Foreskin fibroblast (primary cell): ENCODE measurements at places on chromosomes 7 and 10.
A peak's percentile ranks its signal among the peaks of the same experiment; 100 is the strongest.

GRCh38 chr10:127905848-127906261, 1.0 kb upstream of the PTPRE start:
- DNase-seq, result no peak

- no peak for DNase-seq
Observed at GRCh38 chr7:17966706-17967105, 26.4 kb upstream of the SNX13 start.

- DNase-seq, result peak; percentile 43
Observed at GRCh38 chr10:51386248-51386885, 312.1 kb downstream of the PRKG1 start.

- peak; percentile 19 for DNase-seq
Observed at GRCh38 chr7:98997846-98998245, 119.5 kb downstream of the TRRAP start.

DNA sequence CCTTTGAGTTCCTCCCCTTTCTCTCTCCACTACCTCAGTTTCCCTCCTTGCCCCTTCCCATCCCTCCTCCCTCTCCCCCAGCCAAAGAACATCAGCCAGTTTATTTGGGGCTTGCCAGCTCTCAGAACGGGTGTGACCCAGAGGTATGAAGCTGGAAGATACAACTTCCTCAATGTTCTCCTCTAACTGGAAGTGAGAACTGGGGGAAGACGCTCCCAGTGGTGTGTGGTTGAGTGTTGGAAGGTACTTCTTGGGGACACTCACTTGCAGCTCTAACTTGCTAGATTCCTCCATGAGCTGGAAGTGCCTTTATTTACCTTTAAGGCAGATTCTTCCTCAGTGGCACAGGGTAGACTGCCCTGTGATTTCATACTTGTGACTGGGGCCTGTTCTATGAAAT, 110.5 kb upstream of the HABP2 start:
- no peak for DNase-seq

GRCh38 chr10:49299816-49300139, 808 bp downstream of the C10orf71 start:
- no peak for DNase-seq

- no peak for DNase-seq
Observed at GRCh38 chr10:55793024-55793423, 568.0 kb downstream of the ZWINT start.

- DNase-seq, result no peak
Observed at GRCh38 chr7:140885735-140886334, 38.9 kb downstream of the BRAF start.

DNA sequence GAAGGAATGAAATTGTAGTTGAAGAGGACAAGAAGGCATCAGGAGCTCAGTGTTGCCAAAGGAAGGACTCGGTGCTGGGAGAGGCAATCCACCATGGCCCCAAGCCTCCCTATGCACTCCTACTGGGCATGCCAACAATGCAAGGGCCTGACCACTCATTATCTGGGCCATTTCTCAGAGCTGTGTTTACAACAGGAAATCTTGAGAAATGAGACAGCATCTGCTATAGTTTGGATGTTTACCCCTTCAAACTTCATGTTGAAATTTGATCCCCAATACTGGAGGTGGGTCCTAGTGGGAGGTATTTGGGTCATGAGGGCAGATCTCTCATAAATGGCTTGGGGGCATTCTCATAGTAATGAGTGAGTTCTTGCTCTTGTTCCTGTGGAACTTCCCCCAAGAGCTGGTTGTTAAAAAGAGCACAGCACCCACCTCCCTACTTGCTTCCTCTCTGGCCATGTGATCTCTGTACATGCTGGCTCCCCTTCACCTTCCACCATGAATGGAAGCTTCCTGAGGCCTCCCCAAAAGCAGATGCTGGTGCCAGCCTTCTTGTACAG, 50.8 kb upstream of the AOAH start:
- DNase-seq, result no peak

DNA sequence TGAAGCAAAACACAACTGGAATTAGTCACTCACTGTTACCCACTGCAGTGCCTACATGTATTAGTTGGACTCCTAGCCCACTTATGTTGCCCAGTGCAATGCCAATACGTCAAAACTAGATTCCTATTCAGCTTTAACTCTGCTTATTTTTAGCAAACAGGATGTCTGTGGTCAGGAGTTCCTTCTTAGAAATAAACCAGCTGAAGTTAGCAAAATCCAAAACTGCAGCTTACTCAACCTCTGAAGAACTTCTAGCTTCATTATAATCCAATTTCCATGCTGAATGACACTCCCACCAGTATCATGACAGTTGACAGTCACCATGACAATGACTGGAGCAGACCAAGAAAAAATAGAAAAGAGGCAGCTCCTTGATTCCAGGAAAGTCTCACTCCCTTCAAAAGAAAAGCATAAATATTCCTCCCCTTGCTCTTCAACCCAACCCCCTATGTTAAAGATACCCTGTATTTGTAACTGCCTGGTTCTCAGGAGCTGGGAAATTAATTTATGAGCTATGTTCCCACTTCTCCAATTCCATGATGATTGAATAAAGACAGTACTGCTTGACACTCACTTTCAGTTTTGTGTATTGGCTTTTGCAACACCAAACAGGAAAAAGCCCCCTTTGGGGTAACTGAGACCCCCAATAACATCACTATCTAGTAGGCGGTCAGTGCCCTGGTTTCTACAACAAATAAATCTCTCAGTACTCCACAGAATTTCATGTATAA, 327.4 kb downstream of the SORCS1 start:
- no peak for DNase-seq

- DNase-seq, result peak; percentile 53
Observed at GRCh38 chr10:63744060-63744941, 223.1 kb downstream of the REEP3 start.

- no peak for DNase-seq
Observed at GRCh38 chr10:47353351-47353750, 5.2 kb downstream of the RBP3 start.

- no peak for DNase-seq
Observed at GRCh38 chr7:30163231-30163894, 28.6 kb downstream of the MTURN start.

DNA sequence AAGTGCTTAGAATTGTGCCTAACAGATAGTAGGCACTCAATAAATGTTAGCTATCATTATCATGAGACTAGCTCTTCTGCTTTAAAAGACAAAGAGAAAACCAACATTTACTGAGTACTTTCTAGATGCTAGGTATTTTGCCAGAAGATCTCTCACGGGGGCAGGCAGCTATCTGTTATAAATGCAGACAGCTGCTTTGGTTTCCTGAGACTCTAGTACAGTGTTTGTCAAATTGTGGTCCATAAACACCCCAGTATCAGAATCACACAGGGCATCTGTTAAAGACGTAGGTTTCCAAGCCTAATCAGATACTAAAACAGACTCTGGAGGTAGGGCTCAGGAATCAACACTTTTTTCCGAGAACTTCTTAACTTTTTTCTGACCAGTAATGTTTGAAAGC, 13.9 kb downstream of the FAM133B start:
- DNase-seq, result no peak

- DNase-seq, result peak; percentile 89
Observed at GRCh38 chr10:132520177-132520811, 17.3 kb upstream of the INPP5A start.

GRCh38 chr10:22740180-22740579, 25.8 kb upstream of the PIP4K2A start:
- DNase-seq, result peak; percentile 53

DNA sequence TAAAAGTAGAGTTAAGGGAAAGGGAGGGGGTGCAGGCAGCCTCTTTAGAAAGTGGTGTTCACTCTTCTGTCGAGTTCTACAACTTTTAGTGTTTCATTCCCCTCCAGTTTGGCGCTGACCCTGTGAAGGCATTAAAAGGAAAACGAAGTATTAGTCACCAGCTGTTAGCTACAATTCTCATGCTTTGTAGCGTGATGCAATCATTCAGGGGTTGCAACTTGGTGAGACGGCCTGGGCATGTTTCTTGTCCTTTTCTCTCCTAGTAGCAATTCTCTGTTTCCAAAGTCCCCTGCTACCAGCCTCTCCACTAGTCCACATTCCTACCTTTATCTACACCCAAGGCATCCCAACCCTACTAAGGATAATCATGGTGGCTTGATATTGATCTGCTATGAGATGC, 33.7 kb upstream of the DGKI start:
- DNase-seq, result peak; percentile 85

DNA sequence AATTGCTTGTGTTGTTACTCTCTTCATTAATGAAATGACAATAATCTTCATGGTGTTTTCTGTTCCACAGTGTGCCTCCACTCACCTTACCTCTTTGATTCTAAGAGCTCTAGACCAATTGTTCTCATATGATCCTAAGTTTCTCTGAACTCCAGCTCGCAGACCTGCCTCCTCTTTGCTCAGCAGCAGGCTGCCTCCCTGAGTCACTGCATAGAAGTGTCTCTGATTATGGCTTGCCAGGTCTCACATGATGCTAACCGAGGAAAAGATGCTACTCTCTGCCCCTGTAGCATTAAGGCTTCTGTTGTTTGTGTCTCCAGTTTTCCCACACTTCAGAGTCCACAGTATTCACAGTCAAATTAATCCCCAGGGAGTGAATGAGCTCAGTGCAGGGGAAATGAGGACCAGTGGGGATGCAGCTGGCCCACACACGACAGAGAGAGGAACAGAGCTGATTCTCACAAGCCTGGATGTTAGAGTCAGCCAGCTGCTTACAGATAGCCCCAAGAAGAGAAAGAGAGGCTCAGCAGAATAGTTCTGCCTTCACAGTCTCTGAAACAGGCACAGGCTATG, 145.9 kb upstream of the EGR2 start:
- no peak for DNase-seq

DNA sequence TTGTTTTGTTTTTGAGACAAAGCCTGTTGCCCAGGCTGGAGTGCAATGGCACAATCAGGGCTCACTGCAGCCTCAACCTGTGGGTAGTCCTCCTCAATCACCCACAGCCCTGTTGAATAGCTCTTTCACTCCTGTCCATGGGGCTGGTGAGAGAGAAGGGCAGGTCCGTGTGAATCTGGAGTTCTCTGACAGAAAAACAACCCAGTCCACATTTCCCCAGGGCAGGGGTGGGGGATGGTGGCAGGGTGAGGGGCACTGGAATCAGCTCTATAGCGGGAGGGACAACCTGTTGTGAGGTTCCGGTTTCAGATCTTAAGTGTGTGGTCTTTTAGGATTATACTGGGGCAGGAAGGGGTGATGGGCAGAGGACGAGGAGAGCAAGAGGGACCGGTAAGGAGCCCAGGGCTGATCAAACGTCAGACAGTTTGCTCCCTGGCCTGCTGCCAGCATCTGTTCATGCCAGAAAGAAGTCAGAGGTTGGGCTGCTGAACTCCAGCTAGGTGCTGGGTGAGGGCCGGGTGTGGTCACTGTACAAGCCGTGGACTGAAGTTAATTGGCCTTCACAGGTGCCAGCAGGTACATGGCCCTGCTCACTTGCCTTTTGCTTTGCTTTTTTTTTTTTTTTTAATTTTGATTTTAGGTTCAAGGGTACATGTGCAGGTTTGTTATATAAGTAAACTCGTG, 33.2 kb upstream of the MKRN1 start:
- DNase-seq, result peak; percentile 37

DNA sequence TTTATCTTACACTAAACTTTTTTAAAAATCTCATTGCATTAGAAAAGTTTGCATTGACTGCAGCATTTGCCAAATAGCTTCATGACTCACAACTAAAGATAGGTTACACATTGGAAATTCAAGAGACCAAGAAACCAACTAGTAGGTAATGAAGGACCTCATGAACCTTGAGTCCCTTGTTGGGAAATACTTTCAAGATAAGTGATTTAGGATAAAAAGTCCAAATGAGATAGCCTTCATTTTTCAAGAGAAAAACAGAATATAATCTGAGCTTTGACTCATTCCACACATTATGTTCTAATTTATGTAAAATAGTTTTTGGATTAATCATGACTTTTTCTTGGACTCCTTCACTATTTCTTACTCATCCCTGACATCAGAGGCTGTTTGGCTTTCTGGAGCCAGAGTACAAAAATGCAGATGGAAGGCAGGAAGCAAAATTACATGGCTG, 13.1 kb upstream of the LIPF start:
- DNase-seq, result peak; percentile 74

GRCh38 chr10:11344550-11344949, 266.9 kb downstream of the USP6NL start:
- no peak for DNase-seq

GRCh38 chr7:332646-333392, 42.8 kb downstream of the FOXL3 start:
- DNase-seq, result peak; percentile 64

DNA sequence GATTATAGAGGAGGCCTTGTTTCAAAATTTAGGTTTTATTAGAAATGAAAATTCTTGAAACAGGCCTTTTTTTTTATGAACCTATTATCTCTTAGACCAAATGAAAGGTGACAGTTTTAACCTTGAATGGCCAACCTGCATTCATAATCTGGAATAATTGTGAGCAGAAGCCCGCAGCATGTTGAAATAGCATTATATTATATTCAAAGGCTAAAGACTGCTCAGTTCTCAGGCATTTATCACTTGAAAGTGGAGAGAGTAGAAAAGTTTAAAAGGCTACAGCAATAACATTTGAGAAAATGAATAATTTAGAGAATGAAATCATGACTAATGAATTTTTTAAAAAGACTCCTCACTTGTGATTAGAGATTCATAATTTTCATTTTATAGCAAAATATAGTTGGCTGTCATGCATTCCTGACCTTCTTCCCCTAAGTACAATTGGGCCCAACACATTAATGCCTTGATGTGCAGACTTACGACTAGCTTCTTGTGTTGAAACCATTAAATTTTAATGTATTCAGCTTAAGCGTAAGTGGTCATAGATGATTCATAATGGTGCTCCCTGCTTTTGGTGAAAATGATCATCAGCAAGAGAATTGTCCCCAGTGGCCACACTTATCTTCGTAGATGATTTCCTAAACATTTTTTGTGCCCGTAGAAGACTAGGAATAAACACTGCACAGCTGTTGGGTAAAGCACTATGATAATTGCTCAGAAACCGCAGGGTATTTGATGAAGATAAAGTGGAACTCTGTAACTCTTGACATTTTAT, 346.6 kb upstream of the BMPER start:
- no peak for DNase-seq

- DNase-seq, result peak; percentile 90
Observed at GRCh38 chr7:102830197-102830596, 81.4 kb downstream of the FAM185A start.

DNA sequence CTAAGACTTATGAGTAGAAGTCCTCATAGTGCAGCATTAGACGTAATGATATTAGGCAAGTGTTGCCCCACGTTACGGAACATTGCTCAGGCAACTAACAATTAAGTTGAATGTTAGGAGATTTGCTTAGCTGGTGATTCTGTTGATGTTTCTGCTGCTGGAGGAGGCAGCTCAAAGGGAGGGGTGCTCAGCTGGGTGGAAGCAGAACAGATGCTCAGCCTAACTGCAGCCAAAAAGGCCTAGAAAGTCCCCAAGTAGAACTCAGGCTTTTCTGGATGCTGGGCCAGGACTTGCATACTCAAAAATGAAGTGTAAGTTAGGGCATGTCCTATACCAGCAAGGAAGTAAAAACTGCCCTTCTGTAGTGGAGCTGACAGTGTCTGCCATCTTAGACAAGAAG, 201.4 kb downstream of the ADRA2A start:
- DNase-seq, result no peak
